GM23248 (cell line): ENCODE measurements at places on chromosomes 7 and 10. TPM values are rescaled to one million over a fixed set of nuclear protein-coding genes. Genes with fewer than 3 reads are reported as not detected.
A peak's percentile ranks its signal among the peaks of the same experiment; 100 is the strongest.

Gene BAIAP2L1
- polyA plus RNA-seq, result 7.4 and 7.7 TPM in 2 replicates

Gene NRP1
- polyA plus RNA-seq, result 175 and 184 TPM in 2 replicates

GRCh38 chr7:142030848-142031247 is 35.2 kb downstream of the MGAM start:
- DNase-seq, result no peak

DNA sequence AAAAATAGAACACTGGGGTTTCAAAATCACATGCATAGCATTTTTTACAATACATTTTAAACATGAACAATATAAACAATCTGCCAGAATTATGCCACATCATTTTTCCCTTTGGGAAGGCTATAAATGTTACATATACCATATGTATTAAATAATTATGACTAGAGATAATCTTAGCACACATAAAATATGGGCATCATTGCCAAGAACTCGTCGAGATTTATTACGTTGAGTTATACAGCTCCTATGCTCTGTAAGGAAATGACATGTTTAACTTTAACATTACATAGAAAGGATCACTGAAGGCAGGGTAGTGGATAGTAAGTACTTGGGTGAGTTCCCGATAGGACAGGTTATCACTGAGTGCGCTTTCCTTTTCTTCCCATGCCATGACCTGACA is 267.8 kb downstream of the PARD3 start:
- DNase-seq, result no peak

DNA sequence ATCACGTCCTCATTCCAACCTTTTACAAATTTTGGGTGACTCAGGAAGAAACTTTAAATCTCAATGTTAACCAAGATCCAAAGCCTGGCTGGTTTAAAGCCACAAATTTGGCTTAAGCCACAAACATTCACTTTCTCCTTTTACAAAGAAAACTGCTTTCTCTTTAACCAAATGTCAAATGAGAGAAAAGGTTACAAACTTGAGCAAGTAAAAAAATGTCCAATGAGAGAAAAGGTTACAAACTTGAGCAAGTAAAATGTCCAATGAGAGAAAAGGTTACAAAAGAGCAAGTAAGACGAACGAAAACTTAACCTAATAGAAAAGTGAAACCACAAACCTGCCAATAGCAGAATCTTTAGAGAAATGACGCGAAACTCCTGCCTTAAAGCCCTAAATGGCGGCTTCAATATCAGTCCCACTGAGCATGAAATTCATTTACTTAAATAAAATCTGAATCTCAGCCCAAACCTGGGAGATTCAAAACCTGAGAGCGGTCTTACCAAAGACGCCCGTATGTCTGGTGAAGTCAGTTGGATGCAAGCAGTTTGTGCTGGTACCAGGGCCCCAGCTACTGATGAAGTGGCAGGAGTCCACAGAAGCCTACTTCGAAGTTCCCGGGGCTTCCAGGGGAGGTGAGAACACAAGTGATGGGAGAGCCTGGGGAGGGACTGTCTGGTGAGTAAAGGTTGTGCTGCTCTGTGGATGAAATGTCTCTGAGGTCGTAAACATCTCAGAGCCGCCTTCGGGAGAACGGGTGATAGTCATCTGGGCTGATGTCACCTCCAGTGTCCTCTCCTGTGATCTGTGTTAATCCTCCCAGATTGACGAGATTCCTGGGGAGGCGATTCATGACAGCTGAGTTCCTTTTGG is 74.6 kb downstream of the PAXIP1 start:
- DNase-seq, result peak; percentile 90
